ENCODE measurements at places on chromosomes 6 and 20. TPM values are rescaled to one million over a fixed set of nuclear protein-coding genes. Genes with fewer than 3 reads are reported as not detected.

Gene MOG
- 10.3 TPM for total RNA-seq

Gene XRN2
- 31.7 TPM for total RNA-seq

Gene AURKA
- total RNA-seq = 6.0 TPM

Gene CDK19
- 10.4 TPM for total RNA-seq

Gene METTL24
- total RNA-seq = 0.91 TPM

Gene ACSS1
- total RNA-seq = 143 TPM

Data from Right ventricle myocardium superior (tissue), 1 donor.